ENCODE measurements at places on chromosomes 4 and X.
A peak's percentile ranks its signal among the peaks of the same experiment; 100 is the strongest.

- DNase-seq = no peak
Observed at GRCh38 chr4:155762334-155762733, 3.5 kb downstream of the GUCY1B1 start.

DNA sequence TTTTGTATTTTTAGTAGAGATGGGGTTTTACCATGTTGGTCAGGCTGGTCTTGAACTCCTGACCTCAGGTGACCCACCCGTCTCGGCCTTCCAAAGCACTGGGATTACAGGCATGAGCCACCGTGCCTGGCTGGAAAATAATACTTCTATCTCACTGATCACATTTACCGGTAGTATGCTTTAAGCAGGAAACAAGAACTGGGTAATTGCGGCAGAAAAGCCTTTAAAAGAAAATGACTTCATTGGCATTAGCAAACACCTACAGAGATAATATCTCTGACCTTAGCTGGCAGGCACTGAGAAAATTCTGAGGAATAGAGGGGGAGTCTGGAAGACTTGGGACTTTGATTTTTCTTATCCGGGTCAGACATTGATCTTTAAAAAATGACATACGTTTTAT is 78.5 kb downstream of the SHROOM3 start:
- DNase-seq = no peak

DNA sequence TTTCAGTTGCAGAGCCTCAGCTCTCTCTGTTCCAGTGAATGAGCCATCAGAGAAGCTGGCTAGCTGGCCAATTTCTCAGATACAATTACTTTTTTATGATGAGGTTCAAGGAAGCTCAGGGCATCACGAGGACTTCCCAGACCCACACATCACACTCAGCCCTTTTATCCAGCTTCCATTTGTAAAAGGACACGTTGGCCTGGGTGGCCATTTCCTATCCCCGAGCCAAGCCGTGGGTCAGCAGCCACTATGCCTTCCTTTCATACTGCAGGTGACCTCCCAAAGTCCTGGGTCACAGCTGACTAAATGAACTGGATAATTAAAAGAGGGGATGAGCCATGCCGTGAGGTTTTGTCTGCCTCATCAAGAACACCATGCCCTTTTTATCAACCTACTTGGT is 236.9 kb upstream of the PPARGC1A start:
- DNase-seq = no peak

DNA sequence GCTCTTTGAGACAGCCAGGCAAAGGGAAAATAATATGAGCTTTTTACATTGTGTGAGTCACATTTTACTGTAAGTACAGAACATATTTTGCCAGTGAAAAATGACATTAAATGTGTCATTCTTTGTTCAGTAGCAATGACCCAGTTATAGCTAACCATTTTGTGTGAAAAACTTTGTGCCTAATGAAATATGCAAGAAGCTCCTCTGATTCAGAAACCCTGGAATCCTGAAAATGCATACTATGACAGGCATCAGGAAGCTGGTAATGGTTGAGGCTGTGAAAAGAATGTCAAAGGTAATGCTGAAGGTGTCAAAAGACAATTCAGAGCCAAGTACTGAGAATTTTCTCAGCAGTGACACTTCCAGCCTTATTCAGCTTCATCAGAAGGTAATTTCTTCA is 549.5 kb upstream of the SMIM31 start:
- no peak for DNase-seq

- DNase-seq = no peak
Observed at GRCh38 chr4:77593101-77593500, 12.5 kb upstream of the CXCL13 start.

DNA sequence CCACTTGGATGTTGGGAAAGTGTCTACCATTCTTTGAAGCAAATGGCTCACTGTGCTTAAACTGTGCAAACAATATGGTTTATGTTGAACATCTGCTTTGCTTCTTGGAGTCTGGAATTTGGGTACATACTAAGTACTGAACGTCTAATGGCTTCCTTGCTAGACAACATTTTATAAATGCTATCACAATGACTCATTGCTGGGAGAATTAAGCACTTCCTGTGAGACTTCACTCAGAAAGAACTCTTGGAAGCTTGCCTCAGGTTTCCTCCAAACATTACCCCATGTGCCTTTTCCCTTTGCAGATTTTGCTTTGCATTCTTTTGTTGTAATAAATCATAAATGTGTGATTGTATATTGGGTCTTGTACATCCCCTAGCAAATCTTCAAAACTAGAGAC is 139.7 kb downstream of the PACRGL start:
- DNase-seq = no peak

DNA sequence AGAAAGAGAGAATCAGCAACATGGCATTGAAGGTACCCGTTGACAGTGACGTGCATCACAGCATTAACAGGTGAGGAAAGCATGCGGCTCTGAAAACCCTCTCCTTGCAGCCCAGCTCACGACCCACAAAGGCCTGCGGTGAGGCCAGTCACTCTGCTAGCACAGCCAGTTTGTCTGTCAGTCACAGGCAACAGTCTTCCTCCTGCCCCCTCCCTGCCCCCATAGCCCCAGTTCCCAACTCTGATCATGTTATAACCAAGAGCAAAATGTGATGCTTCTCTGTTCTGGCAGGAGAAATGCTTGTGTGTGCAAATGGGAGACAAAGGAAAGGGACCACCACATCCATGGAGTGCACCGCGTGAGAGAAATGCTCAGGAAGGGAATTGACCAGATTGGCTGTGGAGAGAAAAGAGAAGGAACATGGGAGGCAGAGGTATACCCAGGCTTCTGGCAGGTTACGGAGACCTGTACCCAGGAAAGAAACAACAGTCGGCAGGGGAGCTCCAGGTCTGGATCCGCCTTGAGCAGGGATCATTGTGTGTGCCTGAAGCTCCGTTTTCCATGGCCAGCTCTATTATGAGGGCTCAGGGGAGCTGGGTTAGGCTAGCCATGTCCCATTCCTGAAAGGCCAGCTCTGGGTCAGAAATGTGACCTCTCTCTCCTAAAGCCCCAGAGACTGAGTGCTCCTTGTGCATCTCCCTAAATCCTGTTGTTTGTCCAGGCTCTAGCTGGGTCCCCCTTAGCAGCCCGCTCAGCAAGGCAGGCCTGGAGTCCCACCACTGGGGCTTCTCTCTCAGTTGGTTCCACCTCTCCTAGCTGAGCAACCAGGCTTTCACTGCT is 139.7 kb upstream of the MAMLD1 start:
- no peak for DNase-seq

GRCh38 chrX:151476604-151477303 is 79.7 kb downstream of the VMA21 start:
- DNase-seq = no peak

- no peak for DNase-seq
Observed at GRCh38 chr4:14221176-14221575, 593.7 kb upstream of the BOD1L1 start.

- peak; percentile 38 for DNase-seq
Observed at GRCh38 chrX:112851161-112851779, 10.6 kb upstream of the AMOT start.

GRCh38 chr4:73267050-73267449 is 8.5 kb upstream of the ANKRD17 start:
- no peak for DNase-seq

GRCh38 chr4:159107203-159107925 is 4.5 kb downstream of the RAPGEF2 start:
- peak; percentile 57 for DNase-seq

DNA sequence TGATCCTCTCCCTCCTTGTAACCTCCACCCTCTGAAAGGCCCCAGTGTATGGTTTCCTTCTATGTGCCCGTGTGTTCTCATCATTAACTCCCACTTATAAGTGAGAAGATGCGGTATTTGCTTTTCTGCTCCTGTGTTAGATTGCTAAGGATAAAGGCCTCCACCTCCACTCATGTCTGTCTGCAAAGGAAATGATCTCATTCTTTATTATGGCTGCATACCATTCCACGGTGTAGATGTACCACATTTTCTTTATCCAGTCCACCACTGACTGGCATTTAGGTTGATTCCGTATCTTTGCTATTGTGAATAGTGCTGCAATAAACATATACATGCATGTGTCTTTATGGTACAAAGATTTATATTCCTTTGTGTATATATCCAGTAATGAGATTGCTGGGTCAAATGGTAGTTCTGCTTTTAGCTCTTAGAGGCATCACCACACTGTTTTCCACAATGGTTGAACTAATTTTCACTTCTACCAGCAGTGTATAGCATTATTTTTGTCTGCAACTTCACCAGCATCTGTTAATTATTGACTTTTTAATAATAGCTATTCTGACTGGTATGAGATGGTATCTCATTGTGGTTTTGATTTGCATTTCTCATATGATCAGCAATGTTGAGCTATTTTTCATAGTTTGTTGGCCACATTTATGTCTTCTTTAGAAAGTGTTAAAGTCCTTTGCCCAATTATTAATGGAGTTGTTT is 1030.9 kb downstream of the FSTL5 start:
- no peak for DNase-seq

DNA sequence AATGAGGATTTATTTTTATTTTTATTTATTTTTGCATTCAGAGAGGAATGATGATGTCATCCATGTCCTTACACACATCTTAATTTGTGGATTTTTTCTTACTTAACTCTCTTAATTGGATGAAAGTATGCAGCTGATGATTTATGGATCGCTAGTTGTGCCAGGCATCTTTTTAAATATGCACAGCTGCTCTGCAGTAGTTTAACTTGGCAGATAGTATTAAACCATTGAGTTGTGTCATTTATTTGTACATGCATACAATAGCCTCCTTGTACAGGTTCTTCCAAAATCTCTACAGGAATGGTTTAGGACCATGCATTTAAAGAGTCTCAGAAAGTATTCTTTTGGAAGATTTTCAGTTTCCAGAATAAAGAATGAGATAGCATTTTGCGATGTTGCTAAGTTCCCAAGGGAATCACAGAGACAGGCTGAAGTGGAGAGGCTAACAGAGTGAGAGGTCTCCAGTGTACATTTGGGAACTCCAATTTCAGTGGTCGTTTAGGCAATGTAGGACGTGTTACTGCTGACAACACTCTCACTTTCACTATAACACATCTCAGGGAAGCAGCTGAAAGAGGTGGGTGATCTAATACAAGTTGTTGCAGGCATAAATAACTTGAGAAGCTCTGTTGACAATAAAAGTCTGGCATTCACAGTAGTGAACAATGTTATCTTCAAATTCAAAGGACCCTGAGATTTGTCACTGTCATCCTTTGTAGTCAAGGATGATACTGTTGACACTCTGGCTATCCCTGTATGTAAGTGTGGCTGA is 49.9 kb upstream of the SCRG1 start:
- no peak for DNase-seq

DNA sequence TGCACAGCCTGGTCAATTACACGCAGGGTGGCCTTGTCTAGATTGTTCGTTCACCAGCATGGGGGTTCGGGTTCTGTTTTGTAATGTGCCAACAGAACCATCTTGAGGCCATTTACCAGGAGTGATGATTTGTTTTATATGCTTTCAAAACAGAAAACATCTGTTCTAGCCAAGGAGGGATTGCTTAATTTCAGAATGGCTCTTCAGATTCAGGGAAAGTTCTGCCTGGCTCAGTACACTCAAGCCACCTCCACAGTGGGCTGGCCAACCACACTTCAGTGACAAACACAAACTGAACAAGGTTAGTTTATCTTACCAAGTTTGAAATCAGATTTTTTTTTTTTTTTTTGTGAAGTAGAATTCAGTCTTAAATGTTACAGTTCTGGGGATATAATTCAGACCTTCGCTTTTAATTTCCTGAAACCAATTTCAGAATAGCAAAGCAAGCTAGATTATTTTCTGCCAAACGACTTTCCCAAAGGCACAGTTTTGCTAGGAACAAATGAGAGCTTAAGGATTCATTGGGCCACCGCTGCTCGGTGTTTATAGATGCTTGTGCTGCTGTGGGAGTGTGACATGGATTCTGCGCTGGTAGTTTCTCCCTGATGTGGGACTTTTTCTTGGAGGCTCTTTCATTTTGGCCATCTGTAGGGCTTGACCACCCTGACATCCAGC is 23.4 kb downstream of the SMS start:
- DNase-seq = no peak

DNA sequence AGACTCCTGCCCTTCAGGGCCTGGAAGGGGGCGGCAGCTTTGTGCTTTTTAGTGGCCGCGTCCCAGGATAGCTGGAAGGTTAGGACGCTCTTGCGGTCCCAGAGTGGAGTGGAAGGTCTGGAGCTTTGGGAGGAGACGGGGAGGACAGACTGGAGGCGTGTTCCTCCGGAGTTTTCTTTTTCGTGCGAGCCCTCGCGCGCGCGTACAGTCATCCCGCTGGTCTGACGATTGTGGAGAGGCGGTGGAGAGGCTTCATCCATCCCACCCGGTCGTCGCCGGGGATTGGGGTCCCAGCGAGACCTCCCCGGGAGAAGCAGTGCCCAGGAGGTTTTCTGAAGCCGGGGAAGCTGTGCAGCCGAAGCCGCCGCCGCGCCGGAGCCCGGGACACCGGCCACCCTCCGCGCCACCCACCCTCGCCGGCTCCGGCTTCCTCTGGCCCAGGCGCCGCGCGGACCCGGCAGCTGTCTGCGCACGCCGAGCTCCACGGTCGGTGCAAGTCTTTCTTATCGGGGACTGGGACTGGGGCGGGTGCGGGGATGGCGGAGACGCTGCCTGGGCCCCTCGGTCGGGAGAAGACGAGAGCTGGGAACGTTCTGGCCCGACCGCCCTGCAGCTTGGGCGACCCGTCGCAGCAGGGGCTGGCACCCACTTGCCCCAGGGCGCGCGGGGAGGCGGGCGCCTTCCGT is at the start of gene EDNRA:
TSS of gene EDNRA (plus strand) at position 207 of the 686 bp plus-strand sequence. CDS start 4,585 bp downstream, outside the sequence.
- no peak for DNase-seq

GRCh38 chr4:118752551-118752950 is 67.4 kb downstream of the METTL14 start:
- no peak for DNase-seq

GRCh38 chr4:18252052-18252451 is 230.5 kb upstream of the LCORL start:
- no peak for DNase-seq

DNA sequence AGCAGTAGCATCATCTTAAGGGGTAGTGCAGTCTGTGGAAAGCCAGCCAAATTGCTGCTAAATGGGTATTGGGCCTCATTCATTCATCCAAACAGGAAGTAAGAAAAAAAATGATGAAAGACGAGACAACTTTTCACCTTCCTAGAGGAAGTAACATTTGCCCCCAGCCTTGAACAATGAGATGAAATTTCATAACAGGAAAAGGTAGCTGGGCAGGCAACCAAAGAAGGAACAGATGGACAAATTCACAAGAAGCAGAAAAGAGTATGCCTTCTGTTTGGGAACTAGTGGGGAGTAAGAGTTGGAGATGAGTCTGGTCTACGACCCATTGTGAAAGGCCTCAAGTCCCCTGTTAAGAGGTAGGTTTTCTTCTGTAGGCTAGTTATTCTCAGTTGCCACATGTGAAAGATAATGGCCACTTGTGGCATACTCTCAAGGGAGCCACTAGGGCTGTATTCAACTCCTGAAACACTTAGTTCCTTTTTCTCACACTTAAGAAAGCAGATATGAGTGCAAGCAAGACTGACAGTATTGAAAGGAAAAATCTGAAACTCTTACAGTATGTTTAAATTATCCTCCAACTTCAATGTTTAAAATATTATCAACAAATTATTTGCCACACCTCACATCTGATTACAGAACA is 190.4 kb downstream of the AR start:
- no peak for DNase-seq

GRCh38 chr4:163121689-163122088 is 45.0 kb downstream of the NAF1 start:
- no peak for DNase-seq

- no peak for DNase-seq
Observed at GRCh38 chrX:137428766-137429591, 136.9 kb upstream of the ZIC3 start.
